ENCODE measurements at places on chromosomes 16 and 17. TPM values are rescaled to one million over a fixed set of nuclear protein-coding genes. Genes with fewer than 3 reads are reported as not detected.

NTN3 gene
- 1.6 TPM for total RNA-seq

MYOCD gene
- 5.1 TPM for total RNA-seq

GLG1 gene
- total RNA-seq = 143 TPM

RAMP2 gene
- 0.79 TPM for total RNA-seq

HS3ST6 gene
- not detected for total RNA-seq

GPR179 gene
- under 0.01 TPM for total RNA-seq

CYBA gene
- 272 TPM for total RNA-seq

TNFRSF17 gene
- not detected for total RNA-seq

GLYR1 gene
- 35.7 TPM for total RNA-seq

CFAP119 gene
- 3.0 TPM for total RNA-seq

MFAP4 gene
- total RNA-seq = 2.1 TPM

TEKT1 gene
- total RNA-seq = not detected

RAPGEFL1 gene
- 2.7 TPM for total RNA-seq

SNX20 gene
- under 0.01 TPM for total RNA-seq

MRM3 gene
- 10.4 TPM for total RNA-seq

SEPTIN1 gene
- total RNA-seq = 0.39 TPM

KRT33B gene
- not detected for total RNA-seq

SKA2 gene
- 63.2 TPM for total RNA-seq

HOXB9 gene
- total RNA-seq = not detected

KRTAP17-1 gene
- total RNA-seq = not detected

PDP2 gene
- 6.7 TPM for total RNA-seq

Data from placental epithelial cell (primary cell).